ENCODE measurements at places on chromosomes 6 and 20.

DNA sequence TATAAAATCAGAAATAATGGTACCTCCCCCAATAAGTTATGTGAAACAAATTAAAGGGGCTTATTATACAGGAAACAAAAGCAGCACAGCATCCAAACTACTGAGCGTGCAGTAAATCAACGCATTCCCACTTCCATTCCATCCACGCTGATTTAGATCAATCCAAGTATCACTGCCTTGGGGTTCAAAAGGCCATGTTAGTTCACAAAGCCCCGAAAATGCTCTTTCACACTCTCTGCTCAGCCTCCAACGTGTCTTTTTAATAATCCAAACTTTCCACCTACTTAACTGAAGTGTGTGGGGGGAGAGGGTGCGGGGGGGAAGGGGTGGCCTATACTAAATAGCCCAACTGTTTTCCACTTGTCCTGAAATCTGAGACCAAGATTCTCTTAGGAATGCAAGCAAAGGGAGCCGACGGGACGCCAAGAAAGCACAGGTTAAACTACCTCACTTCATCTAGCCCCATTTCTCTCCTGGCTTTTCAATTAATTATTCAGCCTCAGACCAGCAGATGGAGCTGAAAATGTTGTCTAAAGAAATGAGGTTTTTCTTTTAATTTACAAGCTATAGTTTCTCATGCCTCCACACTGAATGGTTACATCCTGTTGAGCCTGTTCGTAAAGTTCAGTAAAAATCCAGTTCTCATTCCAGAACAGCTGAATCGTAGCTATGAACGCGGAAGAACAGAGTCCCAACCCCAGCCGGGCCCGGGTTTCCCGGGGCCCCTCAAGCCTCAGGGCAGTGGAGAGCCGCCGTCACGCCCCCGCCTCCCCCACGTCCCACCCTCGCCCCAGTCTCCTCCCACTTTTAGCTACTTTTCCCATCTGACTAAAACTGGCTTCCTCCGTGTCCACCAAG lies 1.0 kb upstream of the NXT1 start:
- no peaks in the 10 kb centered on the region for H3K27me3 ChIP-seq
- peaks cover 10% of the 10 kb centered on the region for H3K4me1 ChIP-seq
- peak overlapping the region; percentile 64 for H3K4me3 ChIP-seq
- no peak for DNase-seq
- H3K27ac ChIP-seq: peak overlapping the region; percentile 98

DNA sequence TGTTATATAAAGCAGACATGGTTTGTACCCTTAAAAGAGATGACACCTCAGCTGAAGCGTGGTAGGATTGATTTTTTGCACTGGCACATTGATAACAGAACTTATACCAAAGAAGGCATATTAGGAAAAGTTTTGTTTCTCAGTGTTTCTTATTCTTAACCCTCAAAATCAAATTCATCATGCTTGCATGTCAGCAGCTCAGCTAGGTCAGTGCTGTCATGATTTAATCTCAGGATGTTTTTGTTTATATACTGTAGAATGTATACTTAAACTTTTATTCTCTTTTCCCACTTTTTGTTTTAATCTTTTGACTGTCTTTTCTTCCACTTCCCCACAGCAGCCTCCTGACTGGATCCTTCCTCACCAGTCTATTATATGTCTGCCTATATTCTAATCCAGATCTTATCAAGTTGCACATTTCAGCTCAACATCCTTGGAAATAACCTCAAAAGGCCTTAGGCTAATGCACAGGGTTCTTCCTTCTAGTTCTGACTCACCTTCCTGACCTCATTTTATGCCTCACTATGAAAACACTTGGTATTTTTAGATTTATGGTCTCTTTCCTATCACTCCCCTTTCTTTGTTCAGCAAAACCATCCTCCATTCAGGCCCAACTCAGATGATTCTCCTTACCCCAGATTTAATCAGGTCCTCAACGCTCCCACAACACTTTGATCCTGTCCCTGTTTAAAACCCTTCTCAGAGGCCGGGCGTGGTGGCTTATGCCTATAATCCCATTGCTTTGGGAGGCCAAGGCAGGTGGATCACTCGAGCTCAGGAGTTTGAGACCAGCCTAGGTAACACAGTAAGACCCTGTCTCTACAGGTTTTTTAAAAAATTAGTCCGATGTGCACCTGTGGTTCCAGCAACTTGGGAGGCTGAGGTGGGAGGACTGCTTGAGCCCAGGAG lies 7.2 kb downstream of the HEBP2 start:
- H3K4me3 ChIP-seq: no peak overlapping the region
- no peak for DNase-seq
- no peaks in the 10 kb centered on the region for H3K27me3 ChIP-seq

DNA sequence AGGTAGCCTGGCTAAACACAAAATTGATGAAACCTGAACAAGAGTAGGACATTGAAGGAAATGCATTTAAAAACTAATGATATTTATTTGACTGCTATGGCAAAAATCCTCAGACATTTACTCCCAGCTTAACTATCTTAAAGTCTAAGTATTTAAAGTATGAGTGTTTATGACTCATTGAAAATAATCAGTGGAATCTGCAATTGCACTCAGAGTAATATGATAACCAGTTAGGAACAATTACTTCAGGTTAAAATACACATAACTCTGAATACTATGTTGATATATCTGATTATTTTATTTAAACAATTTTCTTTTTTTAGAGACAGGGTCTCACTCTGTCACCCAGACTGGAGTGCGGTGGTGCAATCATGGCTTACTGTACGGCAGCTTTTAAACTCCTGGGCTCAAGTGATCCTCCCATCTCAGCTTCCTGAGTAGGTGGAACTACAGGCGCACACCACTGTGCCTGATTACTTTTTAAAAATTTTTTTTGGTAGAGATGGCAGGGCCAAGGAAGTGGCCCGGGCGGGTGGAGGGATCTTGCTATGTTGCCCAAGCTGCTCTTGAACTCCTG lies 43.9 kb downstream of the FILIP1 start:
- DNase-seq: no peak
- H3K4me3 ChIP-seq: no peak overlapping the region
- H3K36me3 ChIP-seq: no peaks in the 10 kb centered on the region
- no peaks in the 10 kb centered on the region for H3K4me1 ChIP-seq

DNA sequence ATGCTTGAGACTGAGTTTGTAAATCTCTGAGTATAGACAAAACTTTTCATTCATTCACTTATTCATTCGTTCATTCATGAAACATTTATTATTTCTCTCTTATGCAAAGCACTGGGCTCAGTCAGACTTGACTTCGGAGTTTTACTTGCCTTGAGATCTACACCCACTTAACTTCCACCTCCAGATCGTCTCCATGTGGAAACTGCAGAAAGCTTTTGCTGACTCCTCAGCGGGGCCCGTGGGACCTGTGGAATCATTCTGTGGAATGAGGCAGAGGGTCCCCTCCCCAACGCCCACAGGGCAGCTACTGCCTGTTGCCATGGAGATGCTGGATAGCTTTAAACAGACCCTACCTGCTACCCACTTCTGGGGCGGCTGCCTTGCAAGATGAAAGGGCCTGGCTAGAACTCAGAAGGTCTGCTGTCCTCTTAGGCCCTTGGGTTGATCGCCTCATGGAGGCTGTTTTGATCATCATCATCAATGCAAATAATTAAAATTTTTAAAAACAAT lies 66.4 kb upstream of the KCNG1 start:
- H3K4me1 ChIP-seq: peaks cover 15% of the 10 kb centered on the region
- H3K4me3 ChIP-seq: no peak overlapping the region
- no peak overlapping the region for H3K27ac ChIP-seq
- no peak for DNase-seq
- peaks cover 5% of the 10 kb centered on the region for H3K27me3 ChIP-seq

DNA sequence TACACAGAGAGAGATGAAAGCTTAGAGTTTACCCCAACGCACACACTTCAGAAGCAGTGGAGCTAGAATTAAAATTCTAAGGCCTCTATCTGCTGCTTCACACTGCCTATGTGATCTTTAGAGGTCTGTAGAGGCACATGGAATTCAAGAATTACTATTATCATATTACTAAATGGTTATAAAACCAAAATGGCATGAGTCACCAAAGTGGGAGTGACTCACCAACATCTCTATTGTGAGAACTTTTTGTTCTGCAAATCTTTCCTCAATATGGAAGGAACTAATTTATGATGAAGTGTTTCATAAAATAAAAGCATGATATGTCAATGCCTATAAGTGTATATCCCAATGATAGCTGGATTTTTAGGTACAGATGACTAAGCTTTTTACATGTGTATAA lies 28.5 kb upstream of the TMEM244 start:
- H3K27ac ChIP-seq: no peak overlapping the region
- DNase-seq: no peak
- no peaks in the 10 kb centered on the region for H3K27me3 ChIP-seq
- no peak overlapping the region for H3K4me3 ChIP-seq

GRCh38 chr6:129684903-129685661 lies 24.9 kb downstream of the ARHGAP18 start:
- peaks cover 12% of the 10 kb centered on the region for H3K4me1 ChIP-seq
- DNase-seq: no peak
- H3K36me3 ChIP-seq: no peaks in the 10 kb centered on the region

- H3K4me3 ChIP-seq: no peak overlapping the region
- H3K4me1 ChIP-seq: peaks cover 4% of the 10 kb centered on the region
- H3K27me3 ChIP-seq: no peaks in the 10 kb centered on the region
These were observed 801 bp upstream of the PPARD start for GRCh38 chr6:35341557-35341956.

DNA sequence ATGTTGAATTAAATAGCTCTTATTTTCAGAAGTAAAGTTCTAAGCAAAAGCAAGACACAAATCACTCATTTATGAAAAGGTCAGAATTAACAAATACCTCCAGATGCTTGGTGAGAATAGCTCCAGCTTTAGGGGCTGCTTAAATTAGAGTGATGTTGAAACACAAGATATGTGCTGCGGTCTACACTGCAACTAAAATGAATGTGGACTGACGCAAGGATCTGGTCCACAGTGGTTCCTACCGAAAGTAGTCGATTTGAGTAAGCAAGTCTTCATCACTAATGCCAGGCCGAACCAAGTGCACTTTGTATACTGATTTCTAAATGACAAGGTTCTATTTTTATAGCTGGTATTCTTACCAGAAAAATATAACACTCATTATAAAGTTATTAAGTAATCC lies 96.3 kb downstream of the PRDM1 start:
- H3K27me3 ChIP-seq: no peaks in the 10 kb centered on the region
- DNase-seq: no peak
- peaks cover 8% of the 10 kb centered on the region for H3K4me1 ChIP-seq
- H3K27ac ChIP-seq: no peak overlapping the region

All from large intestine (tissue), 12 donors.